ENCODE measurements at places on chromosomes 7 and 10.

DNA sequence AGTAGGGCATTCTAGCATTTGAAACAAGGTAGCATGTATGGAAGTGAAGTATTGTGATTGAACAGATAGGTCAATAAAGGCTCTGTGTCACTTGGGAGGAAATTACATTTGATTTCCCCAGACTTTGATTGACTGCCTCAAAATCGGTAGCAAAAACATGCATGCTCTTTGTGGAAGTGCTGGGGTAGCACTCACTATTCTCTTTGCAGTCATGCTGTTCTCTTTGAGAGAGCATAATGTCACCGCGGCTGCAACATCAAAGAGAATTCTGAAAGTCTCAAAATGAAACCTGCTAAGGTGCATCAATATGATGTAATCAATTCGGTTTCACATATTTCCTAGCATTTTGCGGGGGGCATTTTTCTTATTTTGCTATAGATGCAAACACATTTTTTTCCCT is 64.2 kb downstream of the ARMC3 start:
- DNase-seq: no peak

DNA sequence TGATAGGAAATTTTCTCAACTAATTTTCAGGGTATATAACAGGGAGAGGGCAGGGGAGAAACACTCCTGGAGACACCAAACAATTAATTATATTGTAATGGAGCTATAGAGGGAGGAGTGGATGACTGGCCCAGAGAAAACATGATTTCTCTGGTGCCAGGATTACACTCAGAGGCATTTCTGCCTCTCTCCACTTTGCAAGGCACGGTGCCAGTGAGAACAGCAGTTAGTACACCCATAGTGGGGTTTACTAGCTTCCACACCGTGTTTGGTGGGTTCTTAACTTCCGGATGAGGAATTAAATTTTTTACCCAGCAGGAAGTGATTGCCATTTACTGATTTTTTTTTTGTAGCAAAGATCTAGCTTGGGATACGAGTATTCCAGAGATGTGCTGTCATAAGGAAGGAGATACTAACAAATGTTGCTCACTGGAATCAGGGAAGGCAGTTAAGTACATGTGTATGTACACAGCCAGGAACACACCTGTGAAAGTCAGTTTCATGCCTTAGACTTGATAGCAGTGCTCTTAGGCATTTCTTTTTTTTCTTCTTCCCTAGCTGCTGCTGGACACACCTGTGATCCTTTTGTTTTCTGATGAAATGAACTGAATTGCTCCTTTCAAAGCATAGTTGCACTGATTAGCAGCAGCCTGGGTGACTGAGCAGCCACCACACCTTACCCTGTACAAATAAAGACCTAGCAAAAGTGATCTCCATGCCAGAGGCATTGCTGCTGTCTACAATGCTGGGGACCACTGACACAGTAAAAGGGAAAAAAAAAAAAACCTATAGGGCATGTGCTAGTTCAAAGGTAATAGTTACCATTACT is 58.1 kb downstream of the POLL start:
- no peak for DNase-seq

GRCh38 chr10:30903397-30904138 is 128.1 kb downstream of the ZNF438 start:
- DNase-seq: no peak

- no peak for DNase-seq
These were observed 4.0 kb upstream of the GIMAP8 start for GRCh38 chr7:150446288-150446938.

GRCh38 chr10:232061-232460 is 96.8 kb downstream of the ZMYND11 start:
- no peak for DNase-seq

GRCh38 chr7:141974831-141975230 is 1.3 kb upstream of the TAS2R38 start:
- DNase-seq: no peak

- no peak for DNase-seq
These were observed 9.2 kb downstream of the NPFFR1 start for GRCh38 chr10:70274643-70275042.

- DNase-seq: no peak
These were observed 6.4 kb downstream of the DNAJB12 start for GRCh38 chr10:72348282-72348681.

GRCh38 chr10:97601268-97602215 is 12.0 kb downstream of the C10orf62 start:
- no peak for DNase-seq

- no peak for DNase-seq
These were observed 243.5 kb downstream of the DNAJB6 start for GRCh38 chr7:157580324-157580723.

GRCh38 chr10:48608279-48608681 is 3.4 kb upstream of the ARHGAP22 start:
- no peak for DNase-seq

GRCh38 chr7:141290973-141291372 is 217.1 kb downstream of the TMEM178B start:
- DNase-seq: no peak

DNA sequence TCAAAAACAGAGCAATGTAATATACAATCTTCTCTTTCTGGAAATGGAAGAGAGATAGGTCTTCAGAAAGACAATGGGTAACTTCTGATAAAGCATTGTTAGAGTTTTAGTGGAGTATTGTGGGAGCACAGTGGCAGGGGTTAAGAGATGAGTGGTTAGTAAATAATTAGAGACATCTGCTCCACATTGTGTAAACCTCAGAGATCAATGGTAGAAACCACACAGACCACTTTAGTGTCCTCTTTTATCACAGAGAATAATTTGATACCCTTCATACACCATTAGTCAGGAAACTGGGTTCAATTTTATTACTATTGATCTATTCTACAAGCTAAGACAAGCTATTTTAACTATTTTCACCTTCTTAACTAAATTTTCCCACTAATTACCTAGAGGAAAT is 35.9 kb upstream of the MAGI2 start:
- no peak for DNase-seq

DNA sequence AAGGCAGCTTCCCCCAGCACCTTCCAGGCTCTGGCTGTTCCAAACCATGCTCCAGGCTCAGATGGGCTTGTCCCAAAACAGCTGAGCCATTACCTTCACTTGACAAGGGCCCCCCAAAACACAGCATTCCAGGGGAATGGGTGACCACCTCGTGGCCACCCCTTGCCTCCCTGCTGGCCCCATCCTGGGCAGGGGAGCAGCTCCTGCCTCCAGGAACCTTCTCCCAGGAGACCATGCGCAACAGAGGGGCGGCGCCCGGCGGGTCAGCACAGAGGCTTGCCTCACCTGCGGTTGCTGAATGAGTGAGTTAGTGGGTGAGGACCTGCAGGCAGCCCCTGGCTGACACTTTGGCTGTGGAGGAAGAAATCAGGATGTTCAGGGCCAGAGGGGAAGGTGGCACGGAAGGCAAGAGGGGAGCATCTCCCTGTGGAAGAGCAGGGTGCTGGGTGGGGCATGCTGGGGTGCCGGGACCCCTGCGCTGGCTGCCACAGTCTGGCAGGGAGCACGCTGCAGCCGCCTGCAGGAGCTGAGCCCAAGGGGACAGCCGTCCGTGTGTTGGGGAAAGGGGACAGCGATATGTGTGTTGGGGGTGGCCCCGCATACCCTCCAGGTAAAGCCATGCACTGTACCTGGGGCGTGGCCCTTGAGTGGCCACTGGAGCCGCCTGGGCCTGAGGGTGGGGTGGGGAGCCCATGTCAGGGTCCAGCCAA is 54.7 kb downstream of the PWWP2B start:
- no peak for DNase-seq

- no peak for DNase-seq
These were observed 39.5 kb downstream of the GARS1 start for GRCh38 chr7:30634193-30634626.

GRCh38 chr7:106178593-106179134 is 66.6 kb upstream of the SYPL1 start:
- DNase-seq: no peak

DNA sequence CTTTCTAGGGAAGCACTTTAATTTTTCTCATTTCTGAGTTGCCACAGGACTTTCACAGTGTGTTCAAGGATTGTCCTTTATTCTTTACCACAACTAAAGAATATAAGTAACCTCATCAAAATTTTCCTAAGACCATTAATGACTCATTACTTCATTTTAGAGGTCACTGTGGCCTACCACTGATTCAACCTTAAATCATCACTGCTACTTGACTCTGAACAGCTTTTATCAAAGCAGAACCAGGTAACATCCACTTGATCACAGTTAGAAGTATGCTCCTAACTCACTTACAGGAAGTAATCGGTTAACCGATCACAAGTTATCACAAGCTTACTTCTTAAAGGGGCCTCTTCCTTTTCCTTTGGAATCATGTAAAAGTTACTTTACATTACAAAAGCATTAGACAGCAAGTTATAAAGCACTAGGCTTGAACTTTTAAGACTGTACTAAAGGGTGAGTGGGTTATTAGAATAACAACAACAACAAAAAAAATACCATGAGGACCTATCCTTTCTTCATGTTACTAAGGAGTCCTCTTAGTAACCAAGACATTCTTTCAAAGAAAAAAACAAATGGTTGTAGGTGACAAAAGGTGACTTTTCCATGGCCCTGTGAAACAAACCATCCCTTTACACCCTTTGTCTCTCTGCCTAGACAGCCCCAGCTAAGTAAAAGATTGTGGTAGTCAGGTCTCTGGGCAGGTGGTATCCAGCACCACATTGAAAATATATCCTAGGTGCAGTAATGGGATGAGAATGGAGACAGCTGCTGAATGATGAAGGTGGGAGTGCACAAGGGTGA is 40.0 kb upstream of the PDK4 start:
- DNase-seq: no peak

DNA sequence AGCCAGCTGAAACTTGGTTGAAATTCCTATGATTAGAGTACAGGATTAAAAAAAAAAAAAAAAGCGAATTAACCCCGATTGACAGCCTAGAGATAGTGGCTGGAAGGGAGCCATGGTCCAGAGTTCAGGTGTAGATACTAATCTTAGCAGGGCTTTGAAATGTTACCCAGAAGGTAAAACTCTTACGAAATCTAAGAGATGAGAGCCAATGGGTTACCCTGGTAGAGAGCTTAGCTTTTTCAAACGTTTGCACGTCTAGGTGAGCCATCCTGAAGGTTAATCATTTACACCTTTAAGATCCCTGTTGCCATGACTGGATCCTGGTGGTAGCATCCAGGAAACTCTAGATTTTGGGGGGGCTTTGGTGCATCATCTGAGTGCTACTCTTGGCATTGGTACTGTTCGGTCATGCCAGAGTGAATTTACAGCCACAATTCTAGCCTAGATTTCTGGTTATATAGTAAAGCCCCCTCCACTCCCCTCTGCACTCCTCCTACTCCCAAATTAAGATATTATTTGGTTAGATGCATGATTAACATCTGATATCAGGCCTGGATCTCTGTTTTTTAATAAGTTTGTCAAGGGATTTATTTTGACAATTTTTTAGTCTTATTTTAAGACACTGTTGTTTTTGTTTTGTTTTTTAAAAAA is 1.2 kb downstream of the AGFG2 start:
- DNase-seq: no peak

DNA sequence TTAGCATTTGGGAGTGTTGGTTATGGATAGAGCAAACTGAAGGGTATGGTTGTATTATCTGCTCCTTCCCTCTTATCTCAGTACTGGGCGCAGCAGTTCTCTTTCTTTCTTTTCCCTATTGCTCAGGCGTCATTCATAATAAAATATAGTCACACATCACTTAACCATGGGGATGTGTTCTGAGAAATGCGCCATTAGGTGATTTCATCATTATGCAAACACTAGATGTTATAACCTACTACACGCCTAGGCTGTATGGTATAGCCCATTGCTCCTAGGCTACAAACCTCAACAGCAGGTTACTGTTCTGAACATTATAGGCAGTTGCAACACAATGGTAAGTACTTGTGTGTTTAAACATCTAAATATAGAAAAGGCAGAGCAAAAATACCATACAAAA is 401.7 kb downstream of the EXOC4 start:
- DNase-seq: no peak

DNA sequence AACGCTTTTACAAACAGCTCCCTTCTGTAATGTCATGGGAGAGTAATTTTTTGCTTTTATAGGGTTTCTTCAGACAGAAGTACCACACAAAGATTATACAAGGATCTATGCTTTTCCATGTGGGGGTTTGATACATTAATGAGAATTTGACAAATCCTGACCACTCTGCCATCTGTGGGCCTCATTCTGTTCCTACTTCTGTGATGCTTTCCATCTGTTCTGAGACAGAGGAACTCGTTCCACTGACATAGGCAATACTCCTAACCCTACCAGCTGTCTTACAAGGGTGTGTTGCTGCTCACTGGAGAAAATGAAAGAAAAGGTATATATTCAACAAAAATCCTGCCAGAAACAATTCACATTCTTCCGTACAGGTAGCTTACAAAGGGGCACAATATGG is 59.4 kb upstream of the NAMPT start:
- no peak for DNase-seq

GRCh38 chr7:131664570-131664969 is 108.1 kb upstream of the PODXL start:
- no peak for DNase-seq

DNA sequence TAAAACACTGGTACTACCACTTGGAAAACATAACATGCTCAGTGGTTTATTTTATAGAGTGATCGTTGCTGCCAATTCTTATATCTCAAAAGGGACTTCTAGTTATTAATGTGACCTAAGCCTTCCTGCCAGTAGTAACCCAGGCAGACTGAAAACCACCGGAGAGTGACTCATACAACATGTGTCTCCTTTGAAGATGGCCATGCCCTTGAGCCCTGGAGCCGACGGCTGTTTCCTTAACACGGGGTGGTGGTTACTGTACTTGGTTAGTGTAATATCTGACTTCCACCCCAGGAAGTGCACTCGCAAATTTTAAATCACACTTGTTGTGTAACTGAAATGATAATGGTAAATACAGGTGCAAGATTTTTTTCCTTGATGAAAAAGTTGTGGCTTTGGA is 30.5 kb downstream of the JAKMIP3 start:
- no peak for DNase-seq

GRCh38 chr10:110077436-110078130 is 69.8 kb downstream of the ADD3 start:
- DNase-seq: no peak
